Common myeloid progenitor, CD34-positive (primary cell): ENCODE measurements at places on chromosomes 6 and 20.

DNA sequence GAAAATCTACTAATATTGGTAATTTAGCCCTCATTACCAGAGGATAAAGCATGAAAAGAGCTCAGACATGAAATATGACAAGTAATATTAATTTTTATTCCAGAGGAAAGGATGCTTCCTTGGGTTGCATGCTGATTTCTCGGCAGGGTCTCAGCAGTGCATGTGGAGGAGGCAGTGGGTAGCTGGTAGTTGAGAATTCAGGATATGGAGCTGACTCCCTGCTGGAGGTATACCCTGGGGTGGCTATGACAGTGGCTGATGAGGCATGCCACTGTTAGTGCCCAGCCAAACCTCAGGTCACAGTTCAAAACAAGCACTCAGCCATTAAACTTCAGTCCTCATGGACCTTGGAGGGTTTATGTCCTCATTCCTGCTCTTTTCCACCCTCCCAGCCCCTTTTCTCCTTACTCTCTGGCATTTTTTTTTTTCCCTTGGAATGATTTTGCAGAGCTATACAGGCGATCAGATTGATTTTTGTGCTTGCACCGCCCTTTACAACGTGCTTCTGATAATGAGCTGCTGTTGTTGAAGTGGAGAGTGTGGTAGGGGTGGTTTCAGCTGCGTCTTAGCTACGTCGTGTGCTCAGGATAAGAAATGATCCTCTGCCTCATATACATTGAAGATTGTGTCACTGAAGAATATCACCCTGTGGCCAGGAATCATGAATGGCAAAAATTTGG lies 761.9 kb upstream of the MMS22L start:
- no peak for DNase-seq

DNA sequence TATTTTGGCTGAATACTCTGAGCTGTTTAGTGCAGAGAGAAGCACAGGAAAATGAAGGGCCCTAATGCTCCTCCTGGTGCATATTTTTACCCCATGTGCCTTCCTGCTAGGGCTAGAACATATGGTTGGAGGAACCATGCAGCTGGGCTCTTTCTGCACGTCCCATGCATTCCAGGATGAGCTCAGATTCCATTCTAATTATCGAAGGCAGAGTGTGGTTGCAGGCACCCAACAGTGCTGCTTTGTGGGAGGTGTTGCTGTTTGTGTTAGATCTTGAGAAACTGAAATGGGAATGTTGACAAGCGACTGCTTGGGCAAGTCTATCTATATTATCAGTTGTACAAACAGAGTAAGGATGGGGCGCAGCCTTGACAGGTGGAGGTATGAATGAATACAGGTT lies 419.5 kb downstream of the DHX35 start:
- no peak for DNase-seq

DNA sequence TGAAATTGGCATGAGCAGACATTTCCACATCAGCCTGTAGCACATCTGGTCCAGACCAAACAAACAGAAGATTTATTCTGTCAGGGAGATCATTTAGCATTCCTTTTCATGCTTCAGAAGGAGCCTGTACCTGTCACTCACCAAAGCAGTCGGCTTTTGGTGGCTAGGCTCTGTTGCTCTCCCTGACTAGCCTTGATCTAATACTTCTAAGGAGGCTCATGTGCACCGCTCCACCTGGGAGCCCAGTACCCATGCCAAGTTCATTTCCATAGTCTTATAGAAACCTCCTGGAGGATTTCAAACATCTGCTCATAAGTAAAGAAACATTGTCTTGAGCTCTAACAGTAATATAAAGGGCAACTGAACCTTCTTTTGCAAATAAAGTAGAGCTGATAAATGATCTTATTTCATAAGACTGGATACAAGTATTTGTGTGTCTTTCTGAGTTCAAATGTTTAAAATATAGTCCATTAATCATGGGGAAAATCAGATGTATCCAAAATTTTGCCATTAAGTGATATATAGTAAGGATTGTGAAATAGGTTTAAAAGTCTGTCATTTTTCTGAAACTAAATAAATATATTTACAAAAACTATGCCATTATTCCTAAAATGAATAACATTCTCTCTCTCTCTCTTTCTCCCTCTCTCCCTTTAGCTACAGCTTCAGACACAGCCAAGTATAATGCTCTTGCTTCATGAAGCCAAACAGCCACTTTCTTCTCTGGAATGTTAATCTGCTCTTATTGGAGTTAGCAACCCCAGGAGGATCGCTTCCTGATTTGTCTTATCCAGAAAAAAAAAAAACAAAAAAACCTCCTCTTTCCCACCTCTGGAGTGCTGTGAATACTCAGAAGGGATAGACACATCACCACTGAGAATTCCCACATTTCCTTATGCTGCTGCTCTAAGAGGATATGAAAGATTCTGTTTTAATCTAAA lies 192.7 kb upstream of the TFAP2D start:
- no peak for DNase-seq

DNA sequence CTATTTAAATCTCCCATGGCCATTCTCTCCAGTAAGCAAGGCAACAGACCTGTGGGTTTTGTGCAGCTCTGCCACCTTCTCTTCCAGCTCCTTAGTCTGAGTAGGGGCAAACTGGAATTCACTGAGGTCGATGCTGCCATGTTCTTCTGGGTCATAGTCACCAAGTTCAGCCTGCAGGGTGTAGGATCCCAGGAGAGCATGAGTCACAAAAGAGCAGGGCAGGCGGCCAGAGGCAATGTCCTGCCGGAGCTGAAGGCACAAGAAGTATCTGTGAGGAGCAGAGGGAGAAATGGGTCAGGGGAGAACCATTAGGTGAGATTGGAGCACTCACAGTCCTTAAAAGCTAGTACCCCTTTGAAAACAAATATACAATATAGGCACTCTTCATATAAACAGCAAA lies 73.7 kb downstream of the SMLR1 start:
- no peak for DNase-seq

DNA sequence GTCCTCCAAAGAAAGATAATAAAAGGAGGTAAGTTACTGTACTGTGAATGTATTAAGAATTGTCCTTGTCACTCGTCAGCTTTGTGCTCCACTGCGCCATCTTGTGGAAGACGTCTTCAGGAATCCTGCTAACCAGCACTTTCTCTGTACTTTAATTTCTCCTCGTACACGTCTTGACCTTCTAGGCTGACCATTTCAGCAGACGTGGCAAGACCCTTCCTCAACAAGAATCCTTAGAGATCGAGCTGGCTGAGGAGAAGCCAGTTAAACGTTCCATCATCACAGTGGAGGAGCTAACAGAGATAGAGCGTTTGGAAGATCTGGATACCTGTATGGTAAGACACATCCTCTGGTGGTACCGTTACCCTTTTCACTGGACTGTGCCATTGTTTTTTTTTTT lies 95.5 kb upstream of the SCGN start:
- DNase-seq = peak; percentile 78

DNA sequence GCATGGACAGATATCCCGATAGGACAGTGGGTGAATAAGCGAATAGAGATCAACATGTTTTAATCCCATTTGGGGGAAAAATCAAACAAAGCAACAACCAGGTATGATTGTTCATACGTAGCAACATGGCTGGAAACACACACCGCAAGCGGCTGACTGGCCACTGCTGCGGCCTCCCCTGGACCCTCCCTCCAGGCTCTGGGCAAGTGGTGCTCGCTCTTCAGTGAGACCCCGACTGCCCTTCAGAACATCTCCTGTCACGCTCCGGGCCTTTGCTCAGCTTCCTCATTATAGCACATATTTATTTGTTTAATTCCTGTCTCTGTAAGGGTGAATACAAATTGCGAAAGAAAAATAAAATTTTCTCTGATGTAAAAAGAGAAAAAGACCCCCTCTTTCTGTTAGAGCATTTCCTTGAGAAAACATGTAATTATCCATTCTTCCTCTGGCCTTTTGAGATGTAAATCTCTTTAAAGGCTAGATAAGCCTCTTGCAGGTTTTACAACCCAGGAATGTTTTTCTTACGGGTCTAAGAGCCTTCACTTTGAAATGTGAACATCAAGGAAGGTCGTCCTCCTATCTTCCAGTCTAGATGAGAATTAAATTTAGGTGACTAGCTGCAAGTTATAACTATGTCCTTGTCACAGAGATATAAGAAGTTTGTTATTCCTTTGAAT lies 11.0 kb upstream of the FAM210B start:
- DNase-seq = no peak

- no peak for DNase-seq
These were observed 87.8 kb downstream of the ANKRD6 start for GRCh38 chr6:89520736-89521135.

GRCh38 chr6:66638099-66638498 lies 931.1 kb upstream of the EYS start:
- no peak for DNase-seq

DNA sequence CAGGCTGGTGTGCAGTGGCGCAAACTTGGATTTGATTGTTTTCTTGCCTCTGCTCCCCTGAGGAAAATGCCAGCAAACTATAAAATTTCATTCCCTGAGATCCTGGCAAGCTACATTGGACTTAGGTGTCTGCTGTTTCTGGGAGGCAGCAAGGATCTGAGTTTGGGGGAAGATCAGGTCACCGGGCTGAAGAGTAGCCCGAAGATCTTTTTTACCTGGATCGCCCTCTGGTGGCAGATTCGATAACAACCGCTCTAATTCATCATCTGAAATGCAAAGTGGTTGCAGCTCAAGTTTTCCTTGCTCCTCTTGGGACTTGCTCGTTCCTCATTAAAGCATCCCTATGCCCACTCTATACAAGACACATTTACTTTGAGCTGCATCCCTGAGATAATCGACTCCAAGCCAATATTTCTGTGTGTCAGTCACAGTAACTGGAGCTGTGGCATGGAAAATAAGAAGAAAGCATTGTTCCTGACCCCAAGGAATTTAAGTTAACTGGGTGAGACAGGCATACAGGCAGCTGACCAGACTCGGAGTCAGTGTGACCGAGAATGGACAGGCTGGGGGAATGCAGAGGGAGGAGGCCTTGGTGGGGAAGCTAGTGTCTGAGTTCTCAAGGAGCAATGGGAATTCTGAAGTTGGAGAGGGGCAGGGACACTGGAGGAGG lies 131.8 kb upstream of the PROKR2 start:
- DNase-seq = peak; percentile 58

GRCh38 chr20:12838261-12838866 lies 170.4 kb upstream of the SPTLC3 start:
- DNase-seq = no peak

DNA sequence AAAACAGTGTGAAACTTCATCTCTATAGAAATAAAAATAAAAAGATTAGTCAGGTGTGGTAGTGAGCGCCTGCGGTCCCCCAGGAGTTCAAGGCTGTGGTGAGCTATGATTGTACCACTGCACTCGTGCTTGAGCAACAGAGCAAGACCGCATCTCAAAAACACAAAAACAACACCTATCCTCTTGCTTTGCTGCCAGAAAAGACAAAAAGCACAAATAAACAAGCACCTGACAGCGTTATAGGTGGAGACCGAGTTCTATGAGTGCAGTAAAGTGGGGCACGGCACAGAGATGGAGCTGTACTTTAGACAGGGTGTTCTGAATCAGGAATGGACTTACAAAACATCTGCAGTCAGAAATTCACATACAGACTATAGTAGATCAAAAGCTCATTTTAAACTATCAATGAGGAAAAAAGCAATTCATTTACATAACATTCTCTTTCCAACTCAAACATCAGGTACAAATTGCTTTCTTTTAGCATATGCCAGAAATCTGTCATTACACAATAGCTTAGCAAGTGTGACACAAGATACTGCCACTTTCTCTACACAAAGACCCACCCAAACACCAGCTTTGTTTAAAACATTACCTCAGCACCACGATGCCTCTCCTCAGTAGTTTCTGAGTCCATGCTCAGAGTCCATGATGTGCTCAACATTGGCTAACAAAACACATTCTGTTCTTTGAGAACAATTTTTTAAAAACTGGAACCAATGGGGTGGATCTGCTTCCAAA lies 10.1 kb downstream of the EZR start:
- no peak for DNase-seq

- no peak for DNase-seq
These were observed 3.3 kb downstream of the NPBWR2 start for GRCh38 chr20:64103871-64104666.

DNA sequence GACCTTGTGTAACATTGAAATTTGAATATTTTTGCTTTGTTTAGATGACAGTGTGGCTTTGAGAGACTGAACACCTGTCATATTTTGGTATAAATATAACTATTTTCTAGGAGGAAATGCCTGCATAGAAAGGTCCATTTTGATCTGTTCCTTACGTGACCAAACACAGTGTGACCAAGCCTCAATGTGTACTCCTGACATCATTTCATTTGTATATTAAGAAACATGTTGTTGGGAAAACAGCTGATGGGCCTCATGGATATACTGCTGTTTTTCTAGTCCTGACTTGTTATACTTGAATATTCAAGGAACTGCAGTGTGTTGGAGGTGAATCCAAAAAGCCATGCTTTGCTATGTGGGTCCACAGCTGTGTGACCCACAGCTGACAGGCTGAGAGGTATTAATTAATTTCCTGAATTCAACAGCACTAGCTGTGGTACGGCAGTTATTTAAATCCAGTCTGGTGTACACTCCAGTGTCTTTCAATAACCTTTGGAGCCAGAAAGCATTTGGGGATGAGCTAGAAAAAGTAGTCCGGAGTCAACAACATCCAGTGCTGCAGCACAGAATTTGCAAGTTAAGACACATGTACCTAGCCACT lies 18.9 kb downstream of the NCOA7 start:
- DNase-seq = no peak

DNA sequence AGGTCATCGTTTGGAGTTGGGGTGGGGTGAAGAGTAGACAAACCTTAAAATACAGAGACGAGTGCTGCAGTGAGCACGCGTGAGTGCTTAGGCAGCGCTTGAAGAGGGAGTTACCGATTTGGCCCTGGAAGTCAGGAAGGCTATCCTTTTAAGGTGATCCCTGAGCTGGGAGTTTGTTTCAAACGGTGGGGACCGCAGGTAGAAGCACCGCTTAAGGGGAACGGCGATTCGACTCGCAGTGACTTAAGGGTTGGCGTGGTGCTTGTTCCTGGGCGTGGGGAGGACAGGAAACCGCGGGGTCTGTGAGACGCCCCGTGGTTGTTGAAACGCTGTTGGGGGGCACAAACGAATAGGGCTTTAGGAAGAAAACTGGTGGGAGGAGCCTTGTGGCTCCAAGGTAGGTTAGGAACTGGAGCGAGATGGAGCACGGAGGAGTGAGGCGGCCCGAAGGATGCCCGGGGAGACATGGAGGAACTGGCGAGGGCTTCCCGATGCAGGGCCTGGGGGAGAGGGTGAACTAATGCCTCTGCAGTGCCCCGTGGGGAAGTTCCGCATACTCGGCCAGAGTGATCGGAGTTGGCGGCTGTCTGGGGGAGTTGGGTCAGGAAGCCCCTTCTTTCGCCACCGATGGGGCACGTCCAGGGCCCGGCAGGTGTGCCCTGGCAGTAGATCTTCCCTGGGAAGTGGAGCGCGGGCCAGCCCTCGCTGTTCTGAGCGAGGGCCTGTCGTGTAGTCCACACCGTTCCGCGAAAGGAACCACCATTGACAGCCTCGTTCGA lies 1.3 kb upstream of the CDYL start:
- peak; percentile 64 for DNase-seq

DNA sequence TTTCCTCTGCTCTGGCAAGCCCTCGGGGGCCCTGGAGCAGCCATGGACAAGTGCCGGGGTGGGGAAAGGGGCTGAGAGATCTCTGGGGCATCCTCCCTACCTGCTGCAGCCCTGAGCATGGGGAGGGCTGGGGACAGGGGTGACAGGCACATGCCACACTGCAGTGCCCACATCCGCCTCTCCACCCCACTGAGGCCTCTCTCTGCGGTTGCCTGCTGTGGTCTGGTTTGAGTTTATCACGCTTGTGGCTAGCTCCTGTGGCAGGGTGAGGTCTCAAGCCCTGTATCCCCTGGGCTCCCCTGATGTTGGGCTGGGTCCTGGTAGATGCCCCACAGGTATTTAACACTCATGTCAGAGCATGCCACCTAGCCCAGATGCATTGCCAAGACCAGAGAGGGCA lies 52.9 kb upstream of the MLN start:
- DNase-seq = peak; percentile 79
